ENCODE measurements at places on chromosomes 4 and X.
A peak's percentile ranks its signal among the peaks of the same experiment; 100 is the strongest.

- no peak for DNase-seq
These were observed 57.1 kb downstream of the ENPEP start for GRCh38 chr4:110532901-110533589.

DNA sequence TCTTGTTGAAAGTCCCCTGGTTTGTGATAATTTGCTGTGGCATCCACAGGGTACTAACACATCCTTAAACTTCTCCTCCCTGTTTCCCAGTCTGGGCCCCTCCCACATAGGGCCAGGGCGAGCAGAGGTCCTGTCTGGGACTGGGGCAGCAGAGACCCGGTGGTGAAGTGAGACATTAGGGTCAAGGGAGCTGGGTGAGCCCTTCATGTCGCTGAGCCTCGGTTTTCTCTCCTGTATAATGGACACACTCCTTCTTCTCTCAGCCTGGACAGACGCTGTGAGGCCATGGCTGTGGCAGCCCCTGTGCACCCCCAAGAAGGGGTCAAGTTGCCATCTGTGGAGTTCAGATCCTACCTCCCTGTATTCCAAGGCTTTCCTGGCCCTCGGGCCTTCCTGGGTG, 33.0 kb upstream of the HMX1 start:
- DNase-seq, result no peak

DNA sequence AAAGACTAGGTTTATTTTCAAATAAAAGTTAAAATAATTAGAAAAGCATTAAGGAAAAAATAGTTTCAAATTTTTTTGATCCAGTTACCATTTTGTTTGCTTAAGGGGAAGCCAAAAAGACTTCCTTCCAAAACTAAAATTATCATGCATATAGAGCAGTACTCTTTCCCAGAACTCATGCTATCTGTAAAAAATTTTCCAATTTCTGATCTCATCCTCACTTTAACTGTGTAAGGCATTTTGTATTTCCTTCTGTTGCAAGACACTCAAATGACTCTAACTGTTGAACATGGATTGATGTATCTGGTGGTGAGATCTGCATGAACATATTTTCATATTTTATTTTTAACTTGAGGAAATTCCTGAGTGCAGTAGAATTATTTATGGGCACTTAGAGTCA, 150.1 kb downstream of the ADAM29 start:
- no peak for DNase-seq

GRCh38 chr4:147683188-147683591, 773 bp downstream of the PRMT9 start:
- DNase-seq, result peak; percentile 52

- DNase-seq, result peak; percentile 73
These were observed 208.4 kb downstream of the NWD2 start for GRCh38 chr4:37452952-37453280.

DNA sequence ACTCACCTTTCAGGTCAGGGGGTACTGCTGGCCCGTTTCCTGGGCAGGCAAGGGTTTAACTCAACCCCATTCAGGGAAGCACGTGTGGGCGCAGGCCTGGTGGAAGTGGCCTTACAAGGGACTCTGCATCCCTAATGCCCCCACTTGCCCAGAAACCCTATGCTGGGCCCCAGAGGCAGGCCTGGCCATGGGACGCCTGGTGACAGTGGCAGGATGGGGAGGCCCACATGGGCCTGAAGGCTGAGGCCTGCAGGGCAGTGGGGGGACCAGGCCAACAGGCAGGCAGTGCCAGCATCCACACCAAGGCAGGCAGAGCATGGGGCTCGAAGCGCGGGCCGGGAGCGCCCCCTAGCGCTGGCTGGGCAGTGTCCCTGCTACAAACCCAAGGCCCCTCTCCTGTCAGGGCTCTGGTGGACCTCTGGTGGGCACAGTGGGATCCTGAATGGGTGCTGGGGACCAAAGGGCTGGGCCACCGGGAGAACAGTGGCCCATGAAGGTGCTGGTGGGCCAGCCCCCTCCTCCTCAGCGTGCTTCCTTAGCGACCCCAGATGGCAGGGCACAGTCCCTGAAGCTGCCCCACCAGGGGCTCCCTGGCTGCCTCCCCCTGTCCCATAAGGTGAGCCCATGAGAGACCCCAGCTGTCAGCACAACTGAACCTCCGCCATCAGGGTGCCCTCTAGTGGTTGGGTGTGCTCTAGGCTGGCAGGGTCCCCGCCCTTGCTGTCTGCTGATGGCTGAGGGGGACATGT, 16.8 kb downstream of the FGFR3 start:
- DNase-seq, result peak; percentile 84
